SW 1271 (cell line): ENCODE measurements at places on chromosomes 11 and 22.

- no peak for DNase-seq
Observed at GRCh38 chr22:27028093-27028492, 370.7 kb downstream of the MIAT start.

DNA sequence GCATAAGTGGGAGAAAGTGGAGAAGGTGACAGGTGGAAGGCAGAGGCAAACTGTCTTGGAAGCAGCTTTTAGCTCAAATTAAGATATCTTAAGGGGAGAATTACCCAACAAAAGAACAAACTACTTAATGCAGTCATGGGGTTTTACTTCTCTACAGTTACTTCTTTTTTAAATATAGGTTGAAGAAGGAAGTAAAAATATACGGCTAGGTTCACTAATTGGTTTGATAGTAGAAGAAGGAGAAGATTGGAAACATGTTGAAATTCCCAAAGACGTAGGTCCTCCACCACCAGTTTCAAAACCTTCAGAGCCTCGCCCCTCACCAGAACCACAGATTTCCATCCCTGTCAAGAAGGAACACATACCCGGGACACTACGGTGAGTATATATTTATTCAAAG is 40.8 kb downstream of the PDHX start:
- DNase-seq = no peak

- no peak for DNase-seq
Observed at GRCh38 chr11:69430566-69430965, 50.9 kb upstream of the LINC01488 start.

GRCh38 chr11:13152736-13153541 is 124.7 kb upstream of the BMAL1 start:
- DNase-seq = peak; percentile 21
